ENCODE measurements at places on chromosomes 6 and 20.

GRCh38 chr20:53786071-53786444 is 192.4 kb upstream of the ZNF217 start:
- no peak for DNase-seq

GRCh38 chr6:124661097-124661661 is 301.1 kb upstream of the RNF217 start:
- no peak for DNase-seq

DNA sequence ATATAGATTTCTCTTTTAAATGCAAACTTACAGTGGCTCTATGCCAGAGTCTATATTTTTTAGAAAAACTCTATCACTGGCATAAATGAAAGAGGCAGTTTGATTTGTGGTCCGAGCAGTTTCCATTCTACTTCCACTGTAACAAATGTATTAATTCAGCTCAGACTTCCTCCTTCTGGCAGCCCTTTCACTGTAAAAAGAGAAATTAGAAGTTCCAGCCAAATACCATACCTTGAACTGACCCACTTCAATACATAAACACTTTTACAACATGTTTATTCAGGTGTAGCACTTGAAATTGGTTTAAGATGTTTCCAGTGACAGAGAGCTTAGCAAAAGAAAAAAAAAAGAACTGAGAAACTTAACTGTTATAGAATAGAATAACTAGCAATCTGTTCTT is 99.3 kb downstream of the BMP5 start:
- no peak for DNase-seq

DNA sequence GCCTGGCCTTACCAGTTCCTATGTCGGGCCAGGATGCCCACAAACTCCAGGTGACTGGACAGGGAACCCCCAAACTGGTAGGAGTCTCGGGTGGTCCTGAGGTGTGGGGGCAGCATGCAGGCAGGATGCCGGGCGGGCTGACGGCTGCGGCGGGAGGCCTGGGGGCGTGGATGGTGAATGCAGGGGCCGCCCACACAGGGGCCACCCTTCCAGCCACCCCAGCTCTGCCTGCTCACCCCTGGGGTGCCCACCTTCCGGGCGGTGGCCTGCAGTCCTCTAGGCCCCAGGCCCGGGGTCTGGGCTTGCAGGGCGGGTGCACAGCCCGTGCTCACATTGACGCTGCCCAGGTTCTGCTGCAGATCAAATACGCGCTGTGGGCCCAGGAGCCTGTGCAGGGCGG is 8.4 kb downstream of the ADRM1 start:
- no peak for DNase-seq

DNA sequence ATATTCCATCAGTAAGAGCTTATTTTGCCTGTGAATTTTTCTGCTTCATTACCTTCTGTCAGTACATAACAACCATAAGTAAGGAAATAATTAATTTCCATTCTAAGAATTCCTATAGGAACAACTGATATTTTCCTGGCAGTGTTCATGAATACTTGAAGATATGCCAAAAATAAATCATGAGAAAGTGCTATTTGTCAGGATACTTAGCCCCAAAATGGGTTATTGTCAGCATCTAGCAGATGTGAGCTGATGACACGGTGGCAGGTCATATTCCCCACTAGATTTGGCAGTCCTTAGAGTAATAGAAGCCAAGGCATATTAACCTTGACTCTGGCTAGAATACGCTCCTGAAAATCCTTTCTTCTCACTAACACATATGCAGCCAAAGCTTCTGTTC is 43.2 kb upstream of the CRISP1 start:
- no peak for DNase-seq

DNA sequence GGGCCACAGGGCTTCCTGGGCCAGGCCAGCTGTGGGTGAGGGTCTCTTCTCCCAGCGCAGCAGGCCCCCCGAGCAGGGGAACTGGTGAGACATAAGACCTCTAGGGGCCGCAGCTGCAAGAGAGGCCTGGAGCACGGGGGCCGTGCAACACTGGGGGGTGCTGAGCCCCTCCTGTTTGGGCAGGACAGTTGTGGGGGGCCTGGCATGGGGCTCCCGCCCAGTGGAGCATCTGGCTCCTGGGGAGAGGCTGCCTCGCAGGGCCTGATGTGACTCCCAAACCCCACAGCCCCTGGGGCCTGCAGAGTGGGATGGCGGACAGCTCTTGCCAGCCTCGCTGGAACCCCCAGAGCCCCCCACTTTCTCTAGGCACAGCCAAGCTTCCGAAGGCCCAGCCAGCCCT is 16.9 kb upstream of the GATA5 start:
- no peak for DNase-seq

DNA sequence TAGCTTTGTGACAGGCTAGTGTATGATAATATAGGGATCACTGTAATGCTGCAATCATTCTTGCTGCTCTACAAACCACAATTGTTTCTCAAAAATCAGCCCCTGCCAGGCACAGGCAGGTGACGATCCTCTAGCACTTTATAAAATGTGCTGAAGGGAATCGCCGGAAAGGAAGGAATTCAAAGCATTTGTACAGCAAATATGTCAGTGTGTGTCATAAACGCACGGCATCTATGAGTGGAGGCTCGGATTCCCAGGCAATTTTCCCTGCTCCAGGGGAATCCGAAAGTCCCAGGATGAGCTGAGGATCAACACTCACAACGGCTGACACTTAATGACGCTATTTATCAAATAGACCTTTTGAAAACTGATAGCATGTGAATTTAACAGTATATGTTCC is 1.4 kb downstream of the PHACTR1 start:
- no peak for DNase-seq

- no peak for DNase-seq
Measured at GRCh38 chr20:32036716-32037485, 15.1 kb upstream of the HCK start.

GRCh38 chr6:34424200-34425131 is 1.4 kb downstream of the RPS10 start:
- DNase-seq: no peak

DNA sequence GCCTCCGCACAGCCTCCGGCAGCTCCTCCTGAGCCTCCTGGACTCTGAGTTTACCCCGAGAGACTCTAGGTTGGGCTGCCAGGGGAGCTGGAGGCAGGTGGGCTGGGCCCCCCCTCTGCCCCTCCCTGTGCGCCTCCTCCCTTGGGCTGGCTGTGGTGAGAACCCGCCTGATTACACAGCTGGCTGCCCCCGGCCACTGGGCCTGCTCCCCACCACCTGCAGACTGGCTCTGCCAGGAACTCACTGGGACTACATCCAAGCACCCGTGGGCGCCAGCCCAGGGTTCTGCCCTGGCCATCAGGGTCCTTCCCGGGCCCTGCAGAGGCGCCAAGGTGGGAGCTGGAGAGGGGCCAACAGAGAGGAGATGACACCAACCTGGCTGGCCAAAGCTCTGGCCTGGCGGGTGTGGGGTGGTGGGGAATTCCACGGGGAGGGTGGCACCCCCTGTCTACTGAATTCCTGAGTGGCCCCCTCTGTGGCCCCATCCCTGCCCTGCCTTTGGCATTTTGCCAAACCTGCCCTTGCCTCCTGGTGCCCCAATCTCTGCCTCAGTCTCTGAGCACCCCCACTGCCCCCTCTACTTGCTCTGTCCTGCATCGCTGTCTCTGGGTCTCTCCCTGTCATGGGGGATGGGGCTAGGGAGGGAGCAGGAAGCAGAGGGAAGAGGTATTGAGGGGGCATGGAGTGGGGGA is 21.9 kb upstream of the CDH22 start:
- DNase-seq: no peak

GRCh38 chr6:158552055-158552795 is 7.7 kb upstream of the TMEM181 start:
- DNase-seq: no peak

GRCh38 chr6:106138151-106138550 is 52.0 kb downstream of the PRDM1 start:
- DNase-seq: no peak

DNA sequence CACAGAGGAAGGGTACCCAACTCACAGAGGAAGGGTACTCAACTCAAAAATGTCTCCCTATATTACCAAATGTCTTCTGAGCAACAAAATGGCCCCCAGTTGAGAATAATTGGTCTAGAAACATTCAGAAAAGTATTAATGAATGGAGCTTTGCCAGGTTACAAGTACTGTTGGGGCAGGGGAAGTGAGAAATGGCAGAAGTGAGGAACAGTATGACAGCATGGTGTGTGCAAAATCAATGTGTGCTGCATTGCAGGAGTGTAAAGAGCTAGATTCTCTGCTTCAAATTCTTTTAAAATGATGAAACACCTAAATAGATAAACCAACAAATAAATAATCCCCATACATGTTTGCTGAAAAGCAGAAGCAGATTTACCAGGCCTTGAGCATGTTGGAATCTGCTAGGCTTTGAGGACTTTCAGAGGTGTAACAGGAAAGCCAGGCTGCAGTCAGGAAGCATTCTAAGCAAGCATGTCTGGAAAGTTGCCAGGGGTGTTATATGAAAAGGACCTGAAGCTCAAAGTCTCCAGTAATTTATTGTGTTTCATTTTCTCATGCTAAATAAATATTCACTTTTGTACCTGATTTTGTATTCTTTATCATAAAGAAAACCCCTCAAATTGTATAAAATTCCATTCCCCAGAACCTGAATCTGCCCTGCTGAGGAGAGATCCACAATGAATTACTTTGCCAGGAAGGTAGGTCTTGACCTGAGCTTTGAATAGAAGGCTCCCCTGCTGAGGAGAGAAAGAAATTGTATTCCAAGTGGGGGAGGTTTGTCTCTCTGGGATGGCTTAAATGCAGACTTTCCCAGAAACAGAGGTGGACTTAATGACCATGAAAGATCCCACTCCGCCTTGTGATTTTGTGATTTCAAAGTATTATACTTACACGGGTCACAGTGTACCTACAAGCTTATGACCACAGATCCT is 265.0 kb upstream of the MARCKS start:
- DNase-seq: no peak
